ENCODE measurements at places on chromosomes 2 and 18.

GRCh38 chr2:181573140-181573736 is 83.7 kb downstream of the CERKL start:
- no peak for DNase-seq

- DNase-seq: no peak
Observed at GRCh38 chr2:101843048-101843447, 145.5 kb downstream of the MAP4K4 start.

GRCh38 chr2:85462322-85462721 is 43.8 kb downstream of the SH2D6 start:
- DNase-seq: no peak

GRCh38 chr2:233867993-233868532 is at the start of gene MSL3B:
Gene MSL3B, minus strand, starts transcription at chr2:233868386.
- peak; percentile 53 for DNase-seq

- DNase-seq: no peak
Observed at GRCh38 chr2:143977356-143977755, 542.6 kb downstream of the ZEB2 start.

Measured in stimulated activated CD4-positive, alpha-beta T cell treated with anti-CD3 and anti-CD28 coated beads, Interleukin-4, amount 100 ng/mL, for 24 hours (primary cell).